Activated CD4-positive, alpha-beta memory T cell treated with anti-CD3 and anti-CD28 coated beads for 36 hours (primary cell): ENCODE measurements at places on chromosomes 1 and 21. TPM values are rescaled to one million over a fixed set of nuclear protein-coding genes. Genes with fewer than 3 reads are reported as not detected.

GRCh38 chr1:115978292-115978941 lies 2.1 kb downstream of the SLC22A15 start:
- no peak for DNase-seq

DNA sequence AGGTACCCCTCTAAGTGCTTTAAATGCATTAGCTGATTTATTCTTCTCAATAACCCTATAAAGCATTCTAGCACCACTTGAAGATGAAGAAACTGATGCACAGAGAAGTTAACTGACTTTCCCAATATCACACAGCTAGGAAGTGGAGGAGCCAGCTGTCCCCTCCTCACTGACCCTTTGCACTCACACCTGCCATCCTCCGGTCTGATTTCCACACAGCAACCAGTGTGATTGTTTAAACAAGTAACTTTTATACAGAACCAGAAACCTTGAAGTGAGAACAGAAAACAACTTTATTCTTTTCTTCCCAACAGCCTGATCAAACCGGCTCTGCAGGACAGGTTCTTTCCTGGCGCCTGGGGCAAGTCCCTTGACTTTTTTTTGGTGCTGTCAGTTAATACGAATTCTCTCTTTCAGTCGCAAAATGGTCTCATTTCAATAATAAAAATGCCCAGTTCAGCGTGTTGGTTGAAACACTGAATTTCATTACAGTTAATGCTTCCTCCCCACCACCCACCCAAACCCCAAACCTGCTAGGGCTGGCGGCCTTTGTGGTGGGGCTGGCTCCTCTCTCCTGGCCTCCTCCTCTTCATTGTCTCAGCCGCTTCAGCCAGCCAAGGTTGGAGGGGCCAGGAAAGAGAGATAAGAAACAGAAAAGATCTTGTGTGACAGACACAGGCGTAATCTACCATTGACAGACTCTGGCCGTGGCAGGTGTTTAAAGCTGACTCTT lies 26.4 kb upstream of the EEIG2 start:
- DNase-seq = peak; percentile 54

- peak; percentile 85 for DNase-seq
Measured at GRCh38 chr1:200628223-200628881, 7.8 kb upstream of the KIF14 start.

GRCh38 chr1:110765640-110766335 lies 91.0 kb upstream of the KCNA3 start:
- peak; percentile 58 for DNase-seq

DNA sequence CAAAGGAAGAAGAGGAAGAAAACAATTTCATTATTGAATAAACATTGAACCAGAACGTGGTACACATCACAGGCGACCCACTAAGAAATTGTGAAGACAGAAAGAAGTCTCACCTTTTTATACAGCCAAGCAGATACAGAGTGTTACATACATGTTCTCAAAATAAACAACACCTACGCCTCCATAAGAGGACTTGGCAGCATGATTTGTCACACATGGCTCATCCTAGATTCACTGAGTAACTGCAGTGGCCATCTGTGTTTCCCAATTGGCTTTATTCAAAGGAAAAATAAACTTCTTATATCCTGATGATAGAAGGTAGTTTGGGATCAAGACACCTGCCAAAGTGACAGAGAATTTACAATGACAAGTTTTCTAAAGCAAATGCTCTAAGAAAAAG lies 7.6 kb upstream of the KRTAP19-8 start:
- DNase-seq = no peak

- DNase-seq = no peak
Measured at GRCh38 chr1:173191011-173191705, 16.0 kb downstream of the TNFSF4 start.

GRCh38 chr1:222880587-222880986 lies 65.7 kb downstream of the DISP1 start:
- peak; percentile 38 for DNase-seq

DNA sequence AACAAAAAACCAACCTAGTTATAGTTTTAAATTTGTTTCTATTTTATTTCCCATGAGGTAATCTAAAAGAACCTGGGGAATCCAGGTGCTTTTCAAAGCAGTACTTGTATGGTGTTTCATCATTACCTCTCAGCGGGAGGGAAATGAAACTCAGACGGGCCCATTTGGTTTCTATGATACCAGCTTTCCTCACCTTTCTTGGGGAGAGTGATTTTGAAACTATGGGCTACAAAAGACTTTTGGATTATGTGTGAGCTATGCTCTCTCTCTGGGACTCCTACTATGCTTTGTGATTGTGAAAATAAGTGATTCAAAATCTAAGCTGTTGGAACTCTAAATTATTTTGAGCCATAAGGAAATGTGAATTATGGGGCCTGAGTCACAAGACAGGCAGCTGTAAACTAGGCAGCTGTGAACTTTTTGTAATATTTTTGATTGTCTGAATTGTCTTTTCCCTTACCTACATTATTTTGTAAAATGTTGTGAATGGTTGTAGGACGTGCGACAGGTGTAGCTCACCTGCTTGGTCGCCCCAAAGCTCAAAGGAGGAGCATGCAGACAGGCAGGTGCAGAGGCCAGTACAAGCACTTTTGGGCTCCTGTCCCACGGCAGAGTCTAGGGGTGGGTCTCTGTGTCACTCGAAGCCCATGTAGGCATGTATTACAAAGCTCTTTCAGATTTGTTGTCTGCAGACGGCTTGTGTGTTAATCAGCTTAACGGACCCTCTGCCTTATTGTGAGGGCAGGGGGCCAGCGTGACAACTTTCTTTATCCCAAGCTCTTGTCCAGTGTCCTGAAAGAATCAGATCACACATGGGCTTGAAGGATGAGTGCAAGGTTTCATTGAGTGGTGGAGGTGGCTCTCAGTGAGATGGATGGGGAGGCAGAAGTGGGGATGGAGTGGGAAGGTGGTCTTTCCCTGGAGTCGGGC lies 64.8 kb upstream of the BACH1 start:
- DNase-seq = peak; percentile 72

GRCh38 chr21:17578162-17578561 lies 34.5 kb downstream of the BTG3 start:
- DNase-seq = no peak

DNA sequence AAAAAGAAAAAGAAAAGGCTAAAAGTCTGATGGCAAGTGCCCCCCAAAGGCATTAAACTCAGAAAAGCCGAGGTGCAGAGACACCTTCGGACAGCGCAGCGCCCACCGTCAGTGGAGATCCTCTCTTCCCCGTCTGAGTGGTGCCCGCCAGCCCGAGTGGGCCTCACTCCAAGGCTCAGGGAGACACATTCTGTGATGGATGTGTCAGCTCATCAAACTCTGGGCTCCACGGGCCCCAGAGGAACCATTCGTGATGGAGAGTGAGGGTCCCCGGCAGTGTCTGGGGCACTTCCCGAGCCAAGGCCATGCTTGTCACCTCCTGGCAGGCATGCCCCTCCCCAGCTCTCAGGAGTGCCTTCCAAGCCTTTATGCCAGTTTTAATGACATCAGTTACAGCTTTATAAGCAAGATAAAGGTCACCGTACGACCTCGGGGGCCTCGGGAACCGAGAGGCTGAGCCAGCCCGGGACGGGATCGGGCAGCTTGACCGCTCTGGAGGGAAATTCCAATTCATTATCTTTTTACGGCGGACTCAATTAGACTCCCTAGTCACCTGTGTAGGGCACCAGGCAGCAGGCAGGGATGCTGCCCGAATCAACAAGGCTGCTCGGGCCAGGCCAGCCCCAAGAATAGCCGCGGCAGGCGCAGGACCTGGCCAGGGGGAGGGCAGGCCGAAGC lies 49.5 kb downstream of the MORN1 start:
- DNase-seq = no peak

- no peak for DNase-seq
Measured at GRCh38 chr1:153963850-153964331, 554 bp upstream of the SLC39A1 start.

DNA sequence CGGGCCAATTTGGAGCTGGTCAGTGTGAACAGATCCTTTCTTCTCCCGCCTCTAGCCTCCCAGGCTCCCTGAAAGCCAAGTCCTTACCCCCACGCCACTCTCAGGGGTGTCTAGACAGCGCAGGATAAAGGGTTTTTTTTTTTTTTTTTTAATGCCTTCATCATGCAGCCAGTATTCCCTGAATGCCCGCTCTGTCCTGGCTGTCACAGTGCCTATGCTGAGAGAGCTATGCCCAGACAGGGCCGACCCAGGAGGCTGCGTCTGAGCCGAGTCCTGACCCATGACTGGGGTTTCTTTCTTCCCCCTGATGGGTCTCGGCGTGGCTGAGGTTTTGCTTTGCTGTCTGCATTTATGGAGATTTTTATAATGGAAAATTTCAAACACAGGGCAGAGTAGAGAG lies 18.3 kb downstream of the SPSB1 start:
- no peak for DNase-seq

DNA sequence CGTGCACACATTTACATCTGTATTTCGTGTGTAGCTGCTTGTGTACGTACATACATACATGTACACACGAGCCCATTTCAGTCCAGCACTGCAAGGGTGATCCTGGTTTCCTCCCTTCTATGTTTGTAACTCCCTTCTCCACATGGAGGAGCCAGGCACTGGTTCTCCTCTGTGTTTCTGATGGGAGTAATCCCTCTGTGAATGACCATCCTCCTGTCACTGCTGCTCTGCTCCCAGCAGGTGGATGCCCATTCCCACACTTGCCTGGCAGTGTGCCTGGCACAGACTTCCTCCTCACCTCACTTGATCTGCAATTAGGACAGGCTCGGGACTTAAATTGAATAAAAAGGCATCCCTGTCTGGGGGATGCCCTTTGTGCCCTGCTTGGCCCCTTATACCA lies 37.1 kb downstream of the TRAPPC10 start:
- DNase-seq = no peak

DNA sequence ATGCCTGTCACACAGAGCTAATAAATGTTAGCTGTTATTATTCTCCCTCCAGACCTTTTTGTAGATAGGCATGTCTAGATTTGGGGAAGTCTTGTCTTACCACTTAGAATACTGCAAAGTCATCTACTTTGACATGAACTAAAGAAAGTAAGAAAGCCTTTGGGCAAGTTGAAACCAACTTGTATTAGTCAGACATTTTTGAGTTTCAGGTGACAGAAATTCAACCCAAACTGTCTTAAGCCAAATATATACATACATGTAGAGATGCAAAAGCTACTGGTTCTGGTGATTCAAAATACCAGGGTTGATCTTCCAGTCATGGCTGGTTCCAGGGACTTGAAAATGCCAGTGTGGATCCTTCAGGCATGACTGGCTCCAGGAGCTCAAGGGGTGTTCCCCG lies 276.8 kb upstream of the TMEM51 start:
- no peak for DNase-seq

HPCA gene
- total RNA-seq = 0.29 TPM

C1orf87 gene
- total RNA-seq = not detected

HES4 gene
- total RNA-seq = 2.0 TPM

HPCAL4 gene
- 0.61 TPM for total RNA-seq

KIAA1614 gene
- not detected for total RNA-seq

AADACL3 gene
- not detected for total RNA-seq
